HFF-Myc (cell line): ENCODE measurements at places on chromosomes 3 and 15.

DNA sequence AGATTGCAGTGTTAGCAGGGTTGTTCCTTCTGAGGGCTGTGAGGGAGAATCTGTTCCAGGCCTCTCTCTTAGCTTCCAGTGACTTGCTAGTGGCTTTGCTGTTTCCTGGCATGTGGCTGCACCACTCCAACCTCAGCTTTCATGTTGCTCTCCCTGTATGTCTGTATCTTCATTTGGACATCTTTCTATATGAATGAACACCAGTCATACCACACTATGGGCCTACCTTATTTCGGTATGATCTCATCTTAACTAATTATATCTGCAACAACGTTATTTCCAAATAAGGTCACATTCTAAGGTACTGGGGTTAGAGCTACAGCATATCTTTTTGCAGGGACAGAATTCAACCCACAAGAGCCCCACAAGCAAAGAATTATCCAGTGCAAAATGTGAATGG is 356.7 kb upstream of the UMPS start:
- DNase-seq = no peak

GRCh38 chr3:189766416-189766815 is 135.2 kb downstream of the TP63 start:
- DNase-seq = no peak

DNA sequence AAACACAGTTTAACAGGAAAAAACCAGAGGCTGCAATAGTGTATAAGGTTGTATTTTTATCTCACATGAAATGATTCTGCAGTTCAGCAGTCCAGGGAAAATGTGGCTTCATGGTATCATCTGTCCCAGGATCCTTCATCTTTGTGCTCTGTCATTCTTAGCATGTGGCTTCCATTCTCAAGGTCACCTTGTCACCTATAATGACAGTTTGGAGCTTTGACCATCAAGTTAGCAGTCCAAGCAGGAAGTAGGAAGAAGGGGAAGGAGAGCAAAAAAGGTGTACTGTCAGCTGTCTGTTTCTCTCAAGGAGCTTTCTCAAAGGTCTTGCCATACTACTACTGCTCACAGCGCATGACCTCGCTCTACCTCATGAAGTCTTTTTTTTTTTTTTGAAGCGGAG is 58.6 kb upstream of the CRTC3 start:
- DNase-seq = no peak

GRCh38 chr3:16150285-16150684 is 24.2 kb upstream of the GALNT15 start:
- DNase-seq = no peak

- DNase-seq = no peak
Observed at GRCh38 chr3:150251187-150252062, 156.7 kb upstream of the TSC22D2 start.

DNA sequence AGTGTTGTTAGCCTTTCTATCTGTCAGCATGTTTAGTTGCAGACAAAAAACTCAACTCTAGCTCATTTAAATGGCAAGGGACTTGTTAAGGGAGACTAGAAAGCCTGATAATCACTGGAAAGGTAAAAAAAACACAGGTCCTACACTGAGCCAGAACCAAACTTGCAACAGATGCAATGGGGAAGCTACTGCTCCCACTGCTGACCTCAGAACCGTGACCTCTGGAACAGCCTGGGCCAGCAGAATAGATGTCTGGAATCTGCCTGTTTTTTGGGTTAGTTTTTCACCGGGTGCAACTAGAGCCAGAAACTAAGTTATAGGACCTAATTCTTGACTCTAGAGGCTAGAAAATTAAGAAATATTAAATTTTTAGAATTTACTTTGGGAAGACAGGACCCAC is 32.5 kb upstream of the ARL14 start:
- DNase-seq = no peak

DNA sequence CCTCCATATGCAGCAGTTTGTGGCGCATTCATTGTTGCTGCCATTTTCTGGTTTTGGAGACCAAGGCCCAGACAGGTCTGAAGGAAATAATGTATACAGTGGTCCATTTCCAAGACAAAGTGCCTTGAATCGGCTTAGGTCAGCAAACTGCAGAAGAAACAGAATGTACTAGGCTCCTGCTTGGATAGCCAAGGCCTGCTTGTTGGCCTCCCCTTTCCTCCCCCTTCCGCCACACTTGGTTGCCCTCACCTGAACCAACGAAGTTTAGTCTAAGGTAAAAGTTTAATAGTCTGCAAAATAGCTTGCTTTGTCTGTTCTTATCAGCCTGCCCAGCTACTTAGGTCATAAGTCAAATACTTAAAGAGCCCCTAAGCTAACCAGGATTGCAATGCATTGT is 12.0 kb upstream of the RTP3 start:
- DNase-seq = no peak

DNA sequence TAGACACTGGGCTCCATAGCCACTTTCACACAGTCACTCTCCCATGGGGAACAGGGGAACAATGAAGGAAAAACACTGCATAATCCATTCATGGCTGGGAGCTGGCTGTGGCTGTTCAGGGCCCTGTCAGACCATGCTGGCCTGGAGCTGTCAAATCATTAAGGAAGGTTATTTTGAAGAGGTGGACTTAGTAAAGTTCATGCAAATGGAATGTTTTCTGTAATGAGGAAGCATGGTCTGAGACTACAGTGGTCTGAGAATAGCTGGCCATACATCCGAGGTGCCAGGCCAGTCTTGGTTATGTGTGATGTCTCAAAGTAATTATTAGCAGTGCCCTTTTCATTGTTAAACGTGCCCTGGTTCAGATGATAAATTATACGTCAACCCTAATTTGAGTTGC is 117.1 kb upstream of the MRPS22 start:
- no peak for DNase-seq

DNA sequence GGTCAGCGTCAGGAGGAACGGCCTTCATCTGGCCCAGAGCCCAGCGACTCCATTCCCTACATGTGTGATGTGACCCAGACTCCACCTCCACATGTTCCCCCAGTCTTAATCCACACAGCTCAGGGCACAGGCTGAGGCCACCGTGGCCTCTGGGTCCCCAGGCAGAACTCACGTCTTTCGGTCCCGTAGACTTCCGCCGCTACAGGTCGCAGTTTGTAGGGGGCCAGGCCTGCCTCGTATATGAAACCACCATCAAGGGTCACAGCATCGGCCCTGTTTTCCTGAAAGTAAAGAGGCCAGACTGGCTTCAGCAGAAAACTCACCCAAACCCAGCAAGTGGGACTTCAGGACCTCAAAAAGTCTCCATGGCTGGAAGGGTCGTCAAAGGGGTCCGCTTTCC is 8.6 kb downstream of the LTF start:
- no peak for DNase-seq

GRCh38 chr3:106276151-106276550 is 407.3 kb upstream of the CBLB start:
- no peak for DNase-seq

- DNase-seq = no peak
Observed at GRCh38 chr3:75001330-75001729, 386.9 kb upstream of the CNTN3 start.

DNA sequence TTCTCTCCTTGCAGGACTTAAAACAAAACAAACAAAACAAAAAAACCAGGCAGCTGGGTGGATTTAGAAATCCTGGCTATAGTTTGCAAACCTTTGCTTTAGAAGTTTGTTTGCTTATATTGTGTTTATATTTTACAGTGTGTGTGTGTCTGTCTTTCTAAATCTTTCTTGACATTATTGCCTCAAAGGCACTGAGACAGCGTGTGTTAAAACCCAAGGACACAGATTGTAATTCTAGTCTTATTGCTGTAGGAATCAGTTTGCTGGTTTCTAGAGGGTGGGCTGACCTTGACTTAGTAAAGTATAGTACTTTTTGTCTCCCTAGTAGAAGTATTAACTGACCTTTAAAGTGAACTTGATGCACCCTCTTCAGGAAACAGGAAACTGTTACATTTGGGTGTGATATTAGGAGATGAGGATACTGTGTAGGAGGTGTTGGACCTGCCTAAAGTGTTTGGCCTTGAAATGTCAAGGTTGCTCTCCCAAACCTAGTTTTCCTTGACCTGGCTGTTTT is 71.0 kb downstream of the TCF12 start:
- no peak for DNase-seq

GRCh38 chr3:189776149-189776824 is 145.1 kb downstream of the TP63 start:
- no peak for DNase-seq

DNA sequence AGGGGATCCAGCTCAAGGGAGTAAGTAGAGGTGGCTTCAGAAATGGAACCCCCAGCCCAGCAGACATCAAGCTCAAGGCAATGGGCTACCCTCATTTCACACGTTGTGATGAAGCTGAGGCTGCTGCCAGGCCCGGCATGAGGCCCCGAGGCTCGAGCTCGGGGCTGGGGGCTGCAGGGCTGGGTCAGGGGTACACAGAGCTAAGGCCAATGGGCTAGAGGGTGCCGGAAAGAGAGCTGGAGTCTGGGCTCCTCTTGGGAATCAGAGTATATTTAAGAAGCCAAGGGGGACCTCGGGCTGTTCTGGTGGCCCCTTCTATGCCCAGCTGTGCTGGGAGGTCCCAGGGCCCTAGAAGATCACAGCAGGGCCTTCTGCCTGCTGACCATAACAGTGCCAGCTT is 7.4 kb downstream of the PRSS50 start:
- no peak for DNase-seq

- DNase-seq = no peak
Observed at GRCh38 chr3:150232992-150233451, 175.1 kb upstream of the TSC22D2 start.

- DNase-seq = peak; percentile 52
Observed at GRCh38 chr3:61821823-61822251, 260.5 kb downstream of the PTPRG start.

GRCh38 chr3:123287962-123288302 is 86.2 kb downstream of the SEC22A start:
- DNase-seq = no peak

GRCh38 chr3:16665282-16665741 is 60.1 kb upstream of the DAZL start:
- DNase-seq = no peak

GRCh38 chr3:111311126-111311525 is 230.9 kb upstream of the CD96 start:
- no peak for DNase-seq

DNA sequence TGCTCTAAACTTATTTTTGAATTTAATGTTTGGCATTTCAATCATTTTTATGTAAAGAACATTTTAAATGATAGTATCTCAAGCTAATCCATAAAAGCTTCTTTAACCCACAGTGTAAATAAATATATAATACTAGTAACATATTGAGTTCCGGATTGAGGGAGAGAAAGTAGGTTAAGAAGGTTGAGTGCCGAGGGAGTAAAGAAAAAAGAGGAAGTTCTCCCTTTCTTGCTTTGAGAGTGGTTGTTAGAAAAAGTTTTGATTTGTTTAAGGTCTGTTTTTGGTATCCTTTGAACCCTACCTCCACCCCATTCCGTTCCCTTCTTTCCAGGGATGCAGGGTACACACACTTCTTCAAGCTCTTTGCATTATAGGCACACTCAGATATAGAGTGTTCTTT is 130.8 kb downstream of the VPS8 start:
- no peak for DNase-seq

DNA sequence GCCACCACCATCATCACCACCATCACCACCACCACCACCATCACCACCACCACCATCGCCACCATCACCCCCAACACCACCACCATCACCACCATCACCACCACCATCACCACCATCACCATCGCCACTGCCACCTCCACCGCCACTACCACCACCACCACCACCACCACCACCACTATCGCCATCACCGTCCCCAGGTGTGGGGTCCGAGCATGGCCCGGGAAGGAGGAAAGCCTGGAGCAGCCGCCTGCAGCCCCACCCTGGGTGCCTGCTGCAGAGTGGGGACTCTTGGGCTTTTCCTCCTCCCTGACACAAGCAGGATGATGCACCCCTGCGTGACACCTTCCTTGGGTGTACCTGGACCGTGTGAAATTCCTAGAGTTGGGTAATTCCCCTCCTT is 43.9 kb downstream of the MUC4 start:
- no peak for DNase-seq

DNA sequence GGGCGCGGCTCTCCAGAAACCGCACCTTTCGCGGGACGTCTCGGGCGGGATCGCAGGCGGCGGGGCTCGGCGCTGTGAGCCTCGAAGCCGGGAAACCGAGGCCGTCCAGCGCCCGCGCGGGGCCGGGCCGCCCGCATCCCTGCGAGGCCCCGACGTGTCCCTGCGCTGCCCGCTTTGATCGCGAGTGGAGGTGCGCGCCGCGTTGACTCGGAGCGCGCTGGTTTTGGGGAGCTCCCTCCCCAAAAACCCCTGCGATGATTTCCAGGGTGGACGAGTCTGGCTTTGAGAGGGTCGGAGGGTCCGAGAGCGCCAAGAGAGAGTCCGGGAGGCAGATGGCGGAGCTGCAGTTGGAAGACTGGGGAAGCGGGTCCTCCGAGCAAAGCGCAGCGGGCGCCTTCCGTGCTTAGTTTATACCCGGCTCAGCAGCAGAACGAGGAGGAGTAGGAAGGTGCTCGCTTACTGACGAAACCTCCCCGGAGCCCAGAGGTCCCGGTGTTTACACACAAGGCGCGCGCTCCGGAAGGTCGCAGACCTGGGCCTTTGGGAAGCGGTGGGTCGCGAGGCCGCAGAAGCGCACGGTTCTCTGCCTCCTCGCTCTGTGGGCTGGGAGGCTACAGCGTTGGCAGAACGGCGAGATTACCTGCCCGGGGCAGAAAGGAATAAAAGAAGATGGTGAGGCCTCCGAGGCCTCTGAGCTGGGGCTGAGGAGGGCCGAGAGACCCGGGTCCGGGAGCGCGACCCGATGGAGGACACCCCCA is 687 bp downstream of the ALDH1A3 start:
- DNase-seq = no peak

DNA sequence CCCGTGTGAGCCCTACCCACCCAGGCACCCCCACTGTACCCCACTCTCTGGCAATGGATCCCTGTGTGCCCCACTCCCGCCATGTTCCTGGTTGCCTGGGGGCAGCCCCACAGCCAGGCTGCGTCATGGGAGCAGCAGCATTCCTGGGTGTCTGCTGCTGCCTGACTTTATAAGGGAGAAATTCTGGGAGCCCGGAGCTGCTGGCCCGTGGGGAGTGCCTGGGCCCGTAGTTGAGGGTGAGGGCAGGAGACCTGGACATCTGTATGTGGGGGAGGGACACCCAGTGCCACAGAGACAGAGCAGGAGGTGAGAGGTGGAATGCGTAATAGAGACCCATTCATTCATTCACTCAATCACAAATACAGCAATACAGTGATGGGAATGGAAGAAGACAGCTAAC is 15.1 kb downstream of the CSPG4 start:
- DNase-seq = no peak

- DNase-seq = no peak
Observed at GRCh38 chr3:108493862-108494261, 16.5 kb downstream of the MYH15 start.

DNA sequence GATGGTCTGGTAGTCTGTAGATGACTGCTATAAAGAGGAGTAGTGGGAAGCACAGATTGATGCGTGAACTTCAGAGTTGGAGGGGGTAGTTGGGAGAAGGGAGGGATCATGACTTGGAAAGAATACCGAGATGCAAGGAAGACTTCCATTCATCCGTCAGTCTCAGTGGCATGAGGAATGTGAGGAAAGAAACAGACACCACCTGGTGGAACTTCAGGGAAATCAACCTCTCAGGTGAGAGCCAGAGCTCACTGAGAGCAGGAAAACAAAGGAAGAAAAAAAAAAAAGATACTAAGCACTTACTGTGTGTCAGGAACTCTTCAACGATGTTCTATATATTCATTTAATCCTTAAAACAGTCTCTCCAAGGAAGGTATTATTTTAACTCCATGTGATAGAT is 172.4 kb downstream of the OXSM start:
- no peak for DNase-seq
